Activated CD4-positive, alpha-beta T cell treated with anti-CD3 and anti-CD28 coated beads, Interleukin-2, Interleukin-4, amounts not matched to agents 100 ng/mL and 50 ng/mL, durations not matched to agents 16 hours and 8 hours (primary cell): ENCODE measurements at places on chromosomes 7 and 10.

- peak; percentile 5 for DNase-seq
These were observed 158.3 kb downstream of the TCF7L2 start for GRCh38 chr10:113108194-113108835.

DNA sequence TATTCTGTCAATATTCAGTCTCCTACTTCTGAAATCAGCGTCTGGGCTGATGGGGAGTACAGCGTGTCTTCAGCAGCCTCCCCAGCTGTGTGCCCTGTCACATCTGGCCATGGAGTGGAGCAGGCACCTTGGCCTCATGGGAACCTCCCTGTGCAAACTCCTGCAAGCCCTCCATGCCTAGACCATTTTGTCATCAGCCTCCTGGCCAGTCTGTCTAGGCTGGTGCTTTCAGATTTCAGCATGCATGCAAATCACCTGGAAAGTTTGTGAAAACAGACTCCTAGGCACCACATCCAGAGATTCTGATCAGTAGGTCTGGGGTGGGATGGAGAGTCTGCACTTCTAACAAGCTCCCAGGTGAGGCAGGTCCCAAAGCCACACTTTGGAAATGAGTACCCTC, 26.2 kb upstream of the CCSER2 start:
- DNase-seq, result no peak

GRCh38 chr10:37975401-37975991, 951 bp downstream of the ZNF25 start:
- peak; percentile 2 for DNase-seq

DNA sequence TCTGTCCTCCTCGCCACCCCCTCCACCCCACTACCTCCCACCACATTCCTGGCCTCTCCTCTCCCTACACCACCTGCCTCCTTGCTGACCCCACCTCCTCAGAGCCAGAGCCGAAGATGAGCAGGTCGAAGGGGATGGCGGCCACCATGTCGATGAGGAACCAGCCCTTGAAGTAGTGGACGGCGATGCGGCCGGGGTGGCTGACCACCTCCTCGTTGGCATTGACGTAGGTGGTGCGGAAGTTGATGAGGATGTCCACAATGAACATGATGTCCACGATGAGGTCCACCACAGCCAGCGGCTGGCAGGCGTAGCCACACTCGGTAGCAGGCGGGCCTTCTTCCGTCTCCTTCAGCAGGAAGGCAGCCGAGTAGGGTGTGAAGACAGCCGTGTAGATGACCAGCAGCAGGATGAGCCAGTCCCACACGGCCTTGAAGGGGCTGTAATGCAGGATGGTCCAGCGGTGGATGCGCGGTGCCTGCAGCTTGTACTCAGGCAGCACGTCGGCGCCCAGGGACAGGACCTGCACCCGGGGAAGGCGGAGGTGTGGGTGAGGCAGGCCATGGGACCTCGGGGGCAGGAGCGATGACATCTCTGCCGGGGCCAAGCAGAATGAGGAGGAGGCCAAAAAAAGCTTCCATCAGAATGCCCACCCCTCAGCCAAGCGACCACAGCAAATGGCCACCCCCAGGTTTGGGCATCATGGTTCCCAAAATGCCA, 25.6 kb downstream of the KCNH2 start:
- no peak for DNase-seq

- no peak for DNase-seq
These were observed 223.6 kb upstream of the KMT2E start for GRCh38 chr7:104790440-104790839.

DNA sequence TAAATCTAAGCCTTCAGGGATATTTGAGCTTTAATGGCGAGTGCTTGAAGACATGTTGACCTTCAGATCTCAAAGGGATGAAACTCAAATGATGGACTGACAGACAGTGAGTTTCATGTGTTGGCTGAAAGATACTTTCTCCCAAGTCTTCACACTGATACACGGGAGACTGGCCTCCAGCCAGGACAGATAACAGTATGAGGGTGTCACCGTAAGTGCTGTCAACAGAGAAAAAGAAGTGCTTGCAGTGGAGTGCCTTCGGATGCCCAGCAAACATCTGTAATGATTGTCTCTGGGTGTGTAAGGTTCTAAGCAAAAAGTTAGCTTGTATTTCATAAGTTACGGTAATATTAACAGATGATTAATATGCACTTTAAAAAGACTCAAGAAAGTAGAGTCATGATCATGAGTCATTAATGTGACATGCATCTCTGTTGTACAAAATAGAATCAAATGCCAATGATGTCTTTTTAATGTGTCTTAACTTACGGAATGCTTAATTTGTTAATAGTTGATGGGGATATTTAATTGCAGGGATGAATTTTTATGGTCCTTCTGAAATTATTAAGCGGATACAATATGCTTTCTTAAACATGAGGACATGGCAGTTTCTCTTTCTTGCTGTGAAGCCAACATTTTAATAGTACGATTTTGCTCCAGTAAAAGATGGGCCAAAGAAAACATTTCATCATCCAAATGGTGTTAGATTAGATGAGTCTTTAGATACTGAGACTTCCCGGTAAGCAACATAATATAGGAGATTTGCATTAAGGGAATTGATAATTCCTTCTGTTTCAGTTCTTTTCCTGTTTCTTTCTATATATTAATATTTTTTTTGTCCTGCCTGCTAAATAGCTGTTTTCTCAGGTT, 292.5 kb downstream of the GALNT17 start:
- no peak for DNase-seq

DNA sequence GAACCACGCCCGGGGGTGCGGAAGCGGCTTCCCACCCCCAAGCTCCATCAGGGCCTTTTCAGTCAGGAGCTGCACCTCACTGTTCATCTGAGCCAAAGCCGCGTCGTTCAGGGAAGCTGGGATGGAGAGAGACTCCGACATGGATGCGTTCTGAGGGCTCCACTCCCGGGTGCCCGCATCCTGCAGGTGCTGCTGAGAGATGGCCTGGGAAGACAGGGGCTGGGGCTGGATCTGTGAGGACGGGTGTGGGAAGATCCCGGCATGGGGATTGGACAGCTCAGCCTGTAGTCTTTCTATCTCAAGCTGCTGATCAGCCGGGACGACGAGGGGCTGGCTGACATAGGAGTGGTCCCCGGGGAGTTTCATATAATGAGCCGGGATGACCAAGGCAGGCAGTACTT, 45.0 kb upstream of the NMT2 start:
- no peak for DNase-seq

DNA sequence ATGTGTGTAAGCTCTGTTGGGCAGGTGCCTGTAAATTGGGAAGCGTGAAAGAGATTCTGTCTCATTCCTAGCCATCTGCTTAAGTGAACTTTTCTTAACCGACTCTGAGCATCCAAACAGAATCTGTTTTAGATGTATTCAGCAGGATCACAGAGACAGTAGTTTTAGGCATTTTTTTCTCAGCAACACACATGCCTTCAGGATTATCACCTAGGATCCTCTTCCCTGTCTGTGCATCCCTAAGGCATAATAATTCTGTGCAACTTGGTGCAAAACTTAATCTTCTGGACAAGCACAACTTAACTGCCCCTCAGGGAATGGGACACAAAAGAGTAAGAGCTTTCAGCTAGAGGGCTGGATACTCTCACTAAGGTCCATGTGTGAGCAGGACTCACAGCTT, 284.8 kb downstream of the C7orf25 start:
- no peak for DNase-seq

DNA sequence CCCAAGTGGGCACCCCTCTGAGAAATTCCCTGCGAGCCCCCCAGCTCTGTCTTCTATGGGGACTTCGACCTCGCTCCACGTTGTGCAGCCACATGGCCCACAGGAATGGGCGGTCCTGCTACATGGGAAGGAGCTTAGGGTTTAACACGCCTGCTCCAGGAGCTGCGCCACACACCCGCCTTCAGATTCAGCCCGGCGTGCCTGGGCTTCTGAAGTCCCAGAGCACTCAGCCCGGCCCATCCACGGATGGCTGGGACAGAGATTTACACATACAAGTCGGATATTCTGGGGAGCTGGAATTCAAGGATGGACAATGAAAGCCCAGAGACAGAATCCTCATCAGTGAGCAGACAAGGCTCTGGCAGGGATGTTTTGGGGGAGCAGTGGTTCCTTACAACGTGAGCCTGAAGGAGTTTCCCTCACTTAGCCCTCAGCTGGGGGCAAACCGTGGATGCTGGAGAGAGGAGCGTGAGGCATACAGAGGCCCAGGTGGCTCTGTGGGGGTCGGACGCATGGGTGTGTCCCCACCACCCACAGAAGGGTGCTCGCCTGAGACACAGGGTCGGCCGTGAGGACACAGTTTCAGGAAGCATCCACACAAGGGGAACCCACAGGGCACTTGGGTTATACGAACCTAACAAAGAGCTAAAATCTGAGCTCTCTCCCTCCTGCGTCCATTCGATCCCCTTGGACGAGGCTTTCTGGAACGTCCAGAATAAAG, 372.9 kb downstream of the DNAJB6 start:
- DNase-seq, result no peak

GRCh38 chr7:8773518-8773917, 340.1 kb downstream of the NXPH1 start:
- no peak for DNase-seq

GRCh38 chr7:43612599-43613589, 30.0 kb downstream of the STK17A start:
- peak; percentile 82 for DNase-seq

DNA sequence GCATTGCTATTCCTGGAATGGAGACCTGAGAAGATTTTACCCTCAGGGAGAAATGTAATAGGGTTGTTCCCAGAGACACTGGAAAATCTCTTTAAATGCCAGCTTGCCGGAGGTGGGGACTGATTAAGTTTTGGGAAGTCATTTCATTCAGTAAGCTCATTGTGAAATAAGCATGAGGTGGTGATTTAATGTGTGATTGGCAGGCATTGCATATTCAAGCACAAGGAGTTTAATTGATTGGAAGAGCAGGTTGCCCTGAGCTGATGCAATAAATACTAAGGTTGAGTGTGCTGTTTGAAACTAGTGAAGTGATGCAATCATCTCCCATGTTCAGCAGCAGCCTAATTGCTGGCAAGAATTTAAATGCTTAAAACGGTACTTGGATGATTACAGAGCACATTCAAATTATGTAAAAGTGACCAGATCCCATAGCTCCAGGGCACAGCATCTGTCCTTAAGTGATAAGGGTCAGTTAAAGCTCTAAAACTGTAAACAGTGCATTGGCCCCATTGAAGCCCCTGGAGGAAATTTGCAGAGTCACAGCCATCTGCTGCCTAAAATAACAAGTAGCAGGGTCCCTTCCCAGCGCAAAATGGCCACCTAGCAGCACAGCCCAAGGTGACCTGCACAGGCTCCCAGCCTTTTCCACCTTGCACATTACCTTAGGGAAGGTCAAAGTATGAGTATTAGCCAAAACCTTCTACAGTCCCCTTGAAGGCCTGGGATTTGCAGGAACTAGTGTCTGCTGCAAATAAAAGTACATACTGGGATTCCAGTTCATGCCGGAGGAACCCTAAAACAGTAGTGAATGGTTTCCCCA, 92.1 kb downstream of the CCDC71L start:
- peak; percentile 45 for DNase-seq

- DNase-seq, result no peak
These were observed 59.9 kb downstream of the MAP3K8 start for GRCh38 chr10:30493609-30494530.

DNA sequence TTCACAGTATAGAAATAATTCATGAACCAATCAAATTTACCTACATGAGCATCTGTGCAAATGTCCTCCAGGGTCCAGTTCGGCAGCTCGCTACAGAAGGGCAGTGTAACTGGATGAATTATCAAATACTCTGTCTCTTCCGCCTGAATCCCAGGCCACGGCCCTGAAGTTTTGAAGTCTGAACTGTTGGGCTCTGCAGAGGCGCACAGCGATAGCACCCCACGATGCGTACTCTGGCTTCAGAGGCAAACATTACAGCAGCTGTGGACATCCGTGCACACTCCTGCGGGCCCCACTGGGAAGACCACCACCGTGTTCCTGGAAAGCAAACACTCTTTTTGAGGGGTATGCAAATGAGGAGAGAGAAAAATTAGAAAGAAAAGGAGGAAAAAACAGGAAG, 259.8 kb upstream of the TCERG1L start:
- DNase-seq, result no peak

- DNase-seq, result no peak
These were observed 4.8 kb downstream of the KLF6 start for GRCh38 chr10:3780021-3780770.

GRCh38 chr7:32890010-32890792, 1.4 kb downstream of the KBTBD2 start:
- peak; percentile 59 for DNase-seq
